ENCODE measurements at places on chromosomes 13 and 19. TPM values are rescaled to one million over a fixed set of nuclear protein-coding genes. Genes with fewer than 3 reads are reported as not detected.

DNA sequence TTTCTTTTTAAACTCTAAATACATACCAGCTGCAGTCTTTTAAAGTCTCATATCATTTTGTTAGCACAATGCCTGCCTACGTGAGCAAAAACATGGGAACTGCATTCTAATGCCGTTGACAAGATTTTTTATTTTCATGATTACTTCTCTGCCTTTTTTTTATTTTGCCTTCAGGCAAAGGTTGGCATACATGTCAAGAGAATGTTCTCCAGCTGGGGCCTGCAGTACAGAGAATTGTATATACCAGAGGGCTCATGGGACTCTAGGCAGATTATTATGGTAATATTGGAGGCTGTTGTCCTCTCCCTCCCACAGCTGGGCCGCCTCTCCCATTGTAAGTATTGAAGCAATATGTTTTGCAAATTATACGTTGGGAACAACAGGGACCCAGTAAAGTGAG lies 53.9 kb upstream of the OBI1 start:
- no peak for DNase-seq

DNA sequence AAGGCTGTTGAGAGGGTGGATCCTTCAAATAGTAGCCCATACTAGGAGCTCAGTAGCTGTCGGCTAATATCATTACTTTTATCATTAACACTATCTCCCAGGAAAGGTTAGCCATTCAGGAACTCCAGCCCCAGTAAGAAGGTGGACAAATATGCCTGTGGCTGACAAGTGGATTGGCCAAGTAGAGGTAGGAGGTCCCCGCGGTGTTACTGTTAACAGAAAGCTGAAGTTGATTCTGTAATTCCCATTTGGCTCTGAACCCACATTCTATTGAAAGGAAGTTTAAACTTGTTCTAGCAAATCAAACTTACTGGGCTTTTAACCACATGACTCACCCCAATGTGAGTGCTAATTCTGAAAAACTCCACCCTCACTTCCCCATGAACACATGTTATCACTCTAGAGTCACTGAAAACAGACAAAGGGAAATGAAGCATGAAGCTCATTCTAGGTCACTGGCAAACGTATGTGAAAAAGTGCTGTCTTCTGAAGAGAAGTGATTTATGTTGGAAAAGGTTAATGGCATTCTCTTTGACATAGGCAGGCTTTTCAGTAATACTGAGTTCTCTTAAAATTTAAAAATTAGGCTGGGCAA lies 273.5 kb downstream of the FGF14 start:
- DNase-seq, result no peak

DNA sequence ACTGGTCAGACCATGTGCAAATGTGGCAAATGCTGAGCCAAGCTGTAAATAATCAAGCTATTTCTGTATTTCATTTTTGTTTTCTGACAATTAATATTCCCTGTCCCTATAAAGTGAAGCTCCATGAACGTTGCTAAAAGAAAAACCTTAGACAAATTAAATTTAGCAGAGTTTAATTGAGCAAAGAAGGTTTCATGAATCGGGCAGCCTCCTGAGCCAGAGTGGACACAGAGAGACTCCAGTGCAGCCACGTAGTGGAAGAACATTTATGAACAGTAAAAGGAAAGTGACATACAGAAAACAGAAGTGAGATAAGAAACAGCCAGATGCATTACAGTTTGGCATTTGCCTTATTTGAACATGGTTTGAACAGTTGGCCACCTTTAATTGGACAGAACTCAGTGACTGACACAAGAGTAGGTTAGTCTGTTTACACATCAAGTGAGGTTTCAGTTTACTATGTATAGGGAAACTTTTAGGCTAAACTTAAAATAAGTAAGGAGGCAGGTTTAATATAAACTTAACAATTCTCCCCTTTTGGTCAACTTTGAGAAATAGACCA lies 69.7 kb downstream of the UFM1 start:
- DNase-seq, result no peak

GRCh38 chr13:50511877-50512341 lies 331.6 kb downstream of the DLEU7 start:
- no peak for DNase-seq

DNA sequence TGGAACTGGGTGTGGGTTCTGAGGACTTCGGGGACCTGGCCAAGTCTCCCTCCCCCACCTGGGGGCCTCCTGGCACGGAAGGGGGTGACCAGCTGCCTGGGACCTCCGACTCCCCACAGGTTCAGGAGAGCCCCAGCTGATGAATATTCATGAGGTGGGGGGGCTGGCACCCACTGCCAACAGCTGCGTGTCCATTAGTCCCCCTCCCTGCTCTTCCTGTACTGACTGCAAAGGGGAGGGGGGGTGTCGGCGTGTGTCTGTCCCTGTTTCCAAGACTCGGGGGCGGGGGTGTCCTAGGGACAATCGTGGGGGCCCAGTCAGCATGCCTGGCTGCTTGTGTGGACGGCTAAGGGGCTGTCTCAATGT lies 10.6 kb upstream of the NFIX start:
- DNase-seq, result no peak

DNA sequence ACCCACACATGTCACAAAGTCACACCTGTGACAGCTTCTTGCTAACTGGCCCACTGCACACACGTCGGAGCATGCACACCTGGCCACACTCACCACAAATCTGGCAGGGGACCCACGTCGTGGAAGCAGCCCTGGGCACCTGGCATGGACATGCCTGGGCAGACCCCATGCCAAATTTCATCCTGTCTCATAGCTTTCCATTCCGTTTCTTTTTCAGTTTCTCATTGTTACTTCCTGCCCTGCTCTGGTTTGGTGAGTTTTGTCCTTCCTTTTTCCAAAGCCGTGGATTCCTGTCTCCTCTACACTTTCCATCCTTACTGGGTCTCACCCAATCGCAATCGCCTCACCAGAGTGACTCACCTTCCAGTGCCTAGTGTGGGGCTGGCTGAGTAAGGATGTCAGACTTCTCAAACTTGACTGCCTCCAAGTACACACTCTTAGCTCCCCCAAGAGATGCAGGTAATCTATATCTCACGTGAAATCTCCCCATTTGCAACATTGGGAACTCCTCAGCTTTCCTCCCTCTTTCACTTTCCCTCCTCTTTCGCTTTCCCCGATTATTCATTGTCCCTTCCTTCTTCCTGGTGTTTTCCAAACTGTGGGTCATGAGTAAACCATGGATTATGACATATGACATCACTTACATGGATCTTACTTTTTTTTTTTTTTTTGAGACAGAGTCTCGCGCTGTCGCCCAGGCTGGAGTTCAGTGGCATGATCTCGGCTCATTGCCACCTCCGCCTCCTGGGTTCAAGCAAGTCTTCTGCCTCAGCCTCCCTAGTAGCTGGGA lies 1.6 kb upstream of the BBC3 start:
- DNase-seq, result no peak

DNA sequence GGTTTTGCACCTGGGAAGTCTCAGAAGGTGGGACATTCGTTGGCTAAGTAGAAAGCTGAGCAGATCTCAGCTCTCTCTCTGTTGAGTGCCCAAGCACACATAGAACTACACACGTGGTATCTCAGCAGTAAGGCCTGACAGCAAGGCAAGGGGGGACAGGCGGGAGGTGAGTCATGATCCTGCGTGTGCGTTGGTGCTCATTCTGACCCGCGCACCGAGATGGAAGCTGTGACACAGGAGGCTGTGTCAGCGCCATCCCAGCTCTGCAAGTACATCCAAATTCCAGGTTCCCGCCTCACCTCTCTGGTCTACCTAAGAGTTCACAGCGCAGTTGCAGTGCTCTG lies 135.7 kb downstream of the USP12 start:
- DNase-seq, result no peak

GRCh38 chr13:20714161-20714560 lies 10.7 kb downstream of the IL17D start:
- DNase-seq, result no peak

DNA sequence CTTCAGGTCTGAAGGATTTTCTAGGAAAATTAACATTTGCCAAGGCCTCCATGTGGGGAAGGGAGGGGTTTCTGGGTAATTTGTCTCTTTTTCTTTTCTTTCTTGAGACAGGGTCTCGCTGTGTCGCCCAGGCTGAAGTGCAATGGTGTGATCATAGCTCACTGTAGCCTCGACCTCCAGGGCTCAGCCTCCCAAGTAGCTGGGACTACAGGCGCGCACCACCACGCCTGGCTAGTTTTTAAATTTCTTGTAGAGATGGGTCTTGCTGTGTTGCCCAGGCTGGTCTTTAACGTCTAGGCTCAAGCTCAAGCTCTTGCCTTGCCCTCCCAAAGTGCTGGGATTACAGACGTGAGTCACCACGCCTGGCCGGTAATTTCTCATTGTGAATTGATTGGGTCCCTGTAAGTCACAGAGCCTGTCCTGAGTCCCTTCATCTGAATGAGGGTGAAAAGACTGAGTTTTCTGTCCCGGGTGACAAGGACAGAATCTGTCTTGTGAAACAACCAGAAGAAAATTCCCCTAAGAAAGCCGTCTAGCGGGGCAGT lies 10.0 kb upstream of the SPC24 start:
- no peak for DNase-seq

DNA sequence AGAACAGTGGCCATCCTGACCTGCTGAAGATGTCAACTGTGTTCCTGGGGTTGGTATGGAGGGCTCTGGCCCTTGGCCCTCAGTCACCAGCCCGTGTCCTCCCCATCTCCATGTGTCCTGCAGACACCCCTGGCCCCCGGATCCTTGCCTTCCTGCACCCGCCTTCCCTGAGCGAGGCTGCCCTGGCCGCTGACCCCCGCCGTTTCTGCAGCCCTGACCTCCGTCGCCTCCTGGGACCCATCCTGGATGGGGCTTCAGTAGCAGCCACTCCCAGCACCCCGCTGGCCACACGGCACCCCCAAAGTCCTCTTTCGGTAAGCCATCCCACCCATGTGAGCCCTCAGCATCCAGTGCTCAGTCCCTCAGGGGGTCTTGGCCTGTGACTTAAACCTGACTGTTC lies 24.8 kb downstream of the HIF3A start:
- no peak for DNase-seq

- no peak for DNase-seq
Measured at GRCh38 chr13:106879806-106880205, 311.9 kb upstream of the ARGLU1 start.

DNA sequence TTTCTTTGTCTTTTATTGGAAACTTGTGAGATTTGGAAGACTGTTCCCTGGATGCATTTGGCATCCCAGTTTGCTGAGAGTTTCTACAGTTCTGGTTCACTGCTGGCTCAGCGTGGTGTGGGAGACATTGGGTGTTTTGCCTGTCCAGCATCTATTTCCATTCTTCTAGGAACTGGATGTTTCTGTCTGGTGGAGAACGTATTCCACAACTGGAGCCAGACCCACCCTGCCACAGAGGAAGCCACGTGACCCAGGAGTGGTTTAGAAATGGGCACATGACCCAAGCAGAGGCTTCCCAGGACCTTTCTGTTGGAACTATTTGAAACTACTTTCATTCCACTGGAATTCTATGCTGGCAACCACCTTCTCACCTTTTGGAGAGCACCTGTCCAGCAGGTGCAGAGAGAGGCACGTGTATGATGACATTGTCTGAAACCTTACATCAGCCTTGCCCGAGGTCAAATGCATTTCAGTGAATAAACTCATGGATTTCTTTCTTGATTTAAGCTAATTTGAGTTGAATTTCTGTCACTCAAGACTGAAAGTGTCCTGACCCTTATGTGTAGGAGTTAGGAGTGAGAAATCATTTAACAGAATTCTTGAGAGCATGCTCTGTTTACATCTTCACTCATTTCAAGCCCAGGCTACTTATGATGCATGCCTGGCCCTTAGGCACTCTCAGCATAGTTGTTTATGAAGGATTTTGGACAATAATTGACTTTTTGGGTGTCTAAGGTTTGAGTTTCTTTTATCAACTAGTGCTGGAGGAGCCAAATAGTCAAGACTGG lies 121.8 kb downstream of the AKAP11 start:
- no peak for DNase-seq

- DNase-seq, result no peak
Measured at GRCh38 chr13:73861136-73861535, 273.1 kb downstream of the KLF12 start.

- DNase-seq, result no peak
Measured at GRCh38 chr19:28505134-28505533, 707.8 kb downstream of the UQCRFS1 start.

DNA sequence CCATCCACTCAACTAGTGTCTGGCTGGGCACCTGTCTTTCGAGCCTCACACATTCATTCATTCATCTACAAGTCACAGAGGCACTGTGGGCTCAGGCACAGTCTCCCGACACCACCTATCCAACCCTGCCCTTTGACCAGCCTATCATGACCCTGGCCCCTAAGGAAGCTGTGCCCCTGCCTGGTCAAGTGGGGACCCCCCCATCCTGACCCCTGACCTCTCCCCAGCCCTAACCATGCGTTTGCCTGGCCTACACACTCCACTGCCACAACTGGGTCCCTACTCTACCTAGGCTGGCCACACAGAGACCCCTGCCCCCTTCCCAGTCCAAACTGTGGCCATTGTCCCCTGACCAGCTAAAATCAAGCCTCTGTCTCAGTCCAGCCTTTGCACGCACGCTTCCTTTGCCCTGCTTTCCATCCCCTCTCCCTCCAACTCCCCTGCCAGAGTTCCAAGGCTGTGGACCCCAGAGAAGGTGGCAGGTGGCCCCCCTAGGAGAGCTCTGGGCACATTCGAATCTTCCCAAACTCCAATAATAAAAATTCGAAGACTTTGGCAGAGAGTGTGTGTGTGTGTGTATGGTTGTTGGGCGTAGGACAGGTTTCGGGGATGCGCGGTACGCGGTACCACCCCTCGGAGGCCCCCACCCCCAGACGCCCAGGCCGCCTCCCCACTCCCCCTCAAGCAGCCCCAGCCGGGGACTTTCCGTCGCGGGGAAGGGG lies 404 bp upstream of the IL27RA start:
- DNase-seq, result no peak

DNA sequence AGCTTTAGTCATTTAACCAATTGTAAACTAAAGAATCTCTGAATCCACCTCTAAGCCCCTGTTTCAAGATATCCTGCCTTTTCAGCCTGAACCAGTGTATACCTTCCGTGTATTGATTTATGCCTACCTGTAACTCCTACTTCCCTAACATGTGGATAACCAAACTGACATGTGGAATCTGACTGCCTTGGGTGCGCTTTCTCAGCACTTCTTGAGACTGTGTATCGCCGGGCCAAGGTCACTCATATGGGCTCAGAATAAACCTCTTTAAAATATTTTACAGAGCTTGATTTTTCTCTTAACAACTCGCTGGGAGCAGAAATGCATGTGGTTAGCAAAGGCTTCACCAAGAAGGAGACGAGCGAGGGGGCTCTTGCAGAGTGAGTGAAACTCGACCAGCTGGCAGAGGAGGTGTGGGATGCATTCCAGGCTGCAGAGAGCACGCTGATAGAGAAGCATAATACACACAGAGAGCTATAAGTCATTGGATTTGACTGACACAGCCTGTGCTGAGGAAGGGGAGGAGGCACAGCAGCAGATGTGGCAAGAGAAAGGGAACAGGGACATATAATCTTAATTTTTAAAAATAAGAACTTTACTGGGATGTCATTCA lies 268.2 kb upstream of the MAB21L1 start:
- DNase-seq, result no peak

GRCh38 chr13:47896546-47896945 lies 104.5 kb downstream of the SUCLA2 start:
- no peak for DNase-seq

Gene TNFRSF19
- 11.0 TPM for polyA plus RNA-seq

Gene SERTM1
- polyA plus RNA-seq, result 0.10 TPM

Gene CASP14
- polyA plus RNA-seq, result 0.31 TPM

Gene ZNF320
- 20.3 TPM for polyA plus RNA-seq

Gene EFNB2
- 22.6 TPM for polyA plus RNA-seq

Gene PET100
- polyA plus RNA-seq, result 52.4 TPM

Gene CLEC17A
- not detected for polyA plus RNA-seq

Gene TEX26
- not detected for polyA plus RNA-seq

Gene DIAPH3
- polyA plus RNA-seq, result 6.3 TPM

All from hindlimb muscle (tissue), 1 donor.